Activated naive CD4-positive, alpha-beta T cell (primary cell): ENCODE measurements at places on chromosomes 16 and 17.

DNA sequence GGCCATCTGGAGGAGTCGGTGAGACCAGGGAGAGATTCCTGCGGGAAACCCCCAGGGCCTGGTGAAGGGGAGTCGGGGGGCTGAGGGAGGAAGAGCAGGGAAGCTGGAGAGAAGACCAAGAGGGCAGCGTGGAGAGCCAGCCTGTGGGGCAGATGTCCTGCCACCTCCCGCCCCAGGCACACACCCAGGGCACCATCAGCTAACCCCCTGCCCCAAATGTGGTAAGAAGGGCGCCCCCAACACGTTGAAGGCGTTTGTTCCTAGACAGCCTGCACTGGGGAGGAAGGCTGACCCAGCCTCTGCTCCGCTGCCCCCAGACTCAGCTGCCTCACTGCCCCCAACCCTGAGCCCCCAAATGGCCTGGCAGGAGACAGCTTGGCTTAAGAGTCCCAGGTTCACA is 1.3 kb downstream of the BAIAP3 start:
- DNase-seq: no peak

DNA sequence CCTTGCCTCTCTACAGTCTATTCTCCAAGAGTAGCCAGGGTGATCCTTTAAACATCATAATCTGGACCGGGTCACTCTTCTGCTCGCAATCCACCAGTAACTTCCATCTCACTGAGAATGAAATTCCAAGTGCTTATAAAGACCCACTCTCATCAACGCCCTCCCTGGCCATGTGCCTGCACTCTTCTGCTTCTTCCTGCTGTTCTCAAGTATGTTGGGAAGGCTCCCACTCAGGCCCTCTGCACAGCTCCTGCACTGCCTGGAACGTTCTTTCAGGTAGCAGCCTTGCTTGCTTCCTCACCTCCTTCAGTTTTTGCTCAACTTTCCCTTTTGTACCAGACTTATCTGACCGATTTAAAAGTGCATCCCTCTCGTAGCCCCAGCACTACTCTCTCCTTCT is 44.4 kb downstream of the BRD7 start:
- DNase-seq: no peak

DNA sequence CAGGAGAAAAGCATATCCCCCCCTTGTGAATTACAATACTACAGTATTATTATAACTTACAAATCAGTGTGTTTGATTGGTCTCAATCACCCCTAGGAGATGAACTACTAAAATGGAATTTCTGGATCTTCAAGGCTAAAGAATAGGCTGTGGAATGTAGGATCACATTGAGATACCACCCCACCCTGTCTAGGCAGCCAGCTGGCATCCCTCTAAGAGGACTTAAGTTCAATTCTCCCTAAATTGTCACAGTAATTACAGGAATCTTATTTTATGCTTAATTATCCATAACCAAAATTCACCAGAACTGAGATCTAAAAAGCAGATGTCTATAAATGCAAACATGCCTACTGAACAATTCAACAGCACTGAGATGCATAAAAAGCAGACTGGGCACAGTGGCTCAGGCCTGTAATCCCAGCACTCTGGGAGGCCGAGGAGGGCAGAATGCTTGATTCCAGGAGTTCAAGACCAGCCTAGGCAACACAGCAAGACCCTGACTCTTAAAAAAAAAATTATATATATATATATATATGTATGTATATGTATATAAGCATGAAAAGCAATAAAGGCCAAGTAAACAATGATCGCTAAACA is 12.0 kb downstream of the AP1G1 start:
- no peak for DNase-seq

DNA sequence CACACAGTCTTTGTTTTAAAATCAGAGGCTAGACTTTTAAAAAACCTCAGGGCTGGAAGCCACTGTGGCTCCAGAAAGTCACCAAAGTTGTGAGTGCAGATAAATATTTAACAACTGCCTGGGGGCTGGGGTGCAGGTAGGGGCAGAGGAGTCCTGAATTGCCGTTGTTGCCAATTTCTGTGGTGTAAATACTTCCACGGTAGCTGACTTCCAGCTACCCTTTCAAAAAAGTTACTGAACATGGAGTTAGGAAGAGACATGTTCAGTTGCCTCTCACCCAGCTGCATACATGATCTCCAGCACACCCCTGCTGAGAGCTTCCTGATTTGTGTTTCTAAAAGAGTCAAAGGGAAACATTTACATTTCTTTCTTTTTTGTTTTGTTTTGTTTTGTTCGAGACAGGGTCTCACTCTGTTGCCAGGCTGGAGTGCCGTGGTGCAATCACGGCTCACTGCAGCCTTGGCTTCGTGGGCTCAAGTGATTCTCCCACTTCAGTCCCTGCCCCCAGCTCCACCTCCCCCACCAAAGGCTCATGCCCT is 58.7 kb downstream of the PLXDC1 start:
- DNase-seq: no peak
